HCEC 1CT (cell line): ENCODE measurements at places on chromosomes 5 and 9.

GRCh38 chr5:77638763-77639671, 504 bp upstream of the OTP start:
- no peak for DNase-seq

GRCh38 chr5:151234476-151235238, 10.8 kb upstream of the CCDC69 start:
- DNase-seq, result peak; percentile 66

GRCh38 chr9:2119566-2119965, 104.4 kb downstream of the SMARCA2 start:
- no peak for DNase-seq

GRCh38 chr5:39005566-39006232, 68.5 kb downstream of the RICTOR start:
- peak; percentile 45 for DNase-seq

DNA sequence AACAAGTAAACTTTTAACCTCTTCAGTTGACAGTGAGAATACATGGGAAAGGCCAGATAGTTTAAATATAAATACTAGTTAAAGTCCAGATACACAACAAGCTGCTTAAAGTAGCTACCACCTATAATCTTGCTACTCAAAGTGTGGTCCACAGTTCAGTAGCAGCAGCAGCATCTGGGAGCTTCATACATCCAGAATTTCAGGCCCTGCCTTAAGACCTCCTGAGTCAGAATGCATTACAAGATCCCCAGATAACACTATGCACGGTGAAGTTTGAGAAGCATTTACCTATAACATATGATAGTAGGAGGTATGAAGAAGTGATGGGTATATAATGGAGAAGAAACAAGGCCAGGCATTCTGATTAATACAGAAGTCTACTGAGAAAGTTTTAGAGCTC, 244.5 kb downstream of the EFNA5 start:
- no peak for DNase-seq

- DNase-seq, result peak; percentile 78
These were observed 14.1 kb downstream of the FGF1 start for GRCh38 chr5:142671801-142672200.

DNA sequence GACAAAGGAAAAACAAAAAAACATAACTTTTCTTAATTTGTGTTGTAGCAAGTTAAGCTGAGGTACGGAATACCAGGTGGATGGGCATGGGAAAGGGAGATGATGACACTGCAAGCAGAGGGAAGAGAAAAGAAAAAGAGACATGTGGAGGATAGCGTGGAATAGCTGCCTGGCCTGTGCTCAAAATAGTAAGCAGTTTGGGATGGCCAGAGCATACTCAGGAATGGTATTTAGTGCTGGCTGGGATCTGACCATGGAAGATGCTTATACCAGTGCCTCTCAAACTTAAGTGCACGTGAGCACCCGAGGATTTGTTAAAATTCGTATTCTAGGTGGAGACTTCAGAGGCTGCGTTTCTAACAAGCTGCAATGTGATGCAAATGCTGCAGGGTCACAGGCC, 41.3 kb downstream of the LNPEP start:
- no peak for DNase-seq

GRCh38 chr5:15808577-15808976, 308.6 kb downstream of the FBXL7 start:
- no peak for DNase-seq

DNA sequence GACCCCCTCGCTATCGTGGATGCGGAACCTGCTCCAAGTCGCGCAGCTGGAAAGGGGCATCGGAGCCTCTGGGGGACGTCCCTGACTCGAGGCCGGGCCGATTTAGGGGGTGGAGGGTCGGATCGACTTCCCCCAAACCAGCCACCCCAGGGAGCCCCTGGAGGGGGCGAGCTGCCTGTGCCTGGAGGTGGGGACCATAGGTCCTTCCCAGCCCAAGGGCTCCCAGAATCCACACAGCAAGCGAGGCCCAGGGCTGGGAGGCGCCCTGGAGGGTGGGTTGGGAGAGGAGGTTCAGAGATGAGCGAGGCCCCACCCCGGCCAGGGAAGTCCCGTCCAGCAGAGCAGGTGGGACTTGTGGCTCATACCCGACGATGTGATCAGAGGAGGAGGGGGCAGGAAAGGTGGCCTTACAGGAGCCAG, 147.6 kb downstream of the GAPVD1 start:
- no peak for DNase-seq
